ENCODE measurements at places on chromosomes 6 and 20. TPM values are rescaled to one million over a fixed set of nuclear protein-coding genes. Genes with fewer than 3 reads are reported as not detected.
A peak's percentile ranks its signal among the peaks of the same experiment; 100 is the strongest.

GRCh38 chr6:3455569-3456394 is 1.1 kb downstream of the SLC22A23 start:
- no peak overlapping the region for H3K4me3 ChIP-seq
- peaks cover 22% of the 10 kb centered on the region for H3K4me1 ChIP-seq
- no peaks in the 10 kb centered on the region for H3K36me3 ChIP-seq
- no peaks in the 10 kb centered on the region for H3K27me3 ChIP-seq

DNA sequence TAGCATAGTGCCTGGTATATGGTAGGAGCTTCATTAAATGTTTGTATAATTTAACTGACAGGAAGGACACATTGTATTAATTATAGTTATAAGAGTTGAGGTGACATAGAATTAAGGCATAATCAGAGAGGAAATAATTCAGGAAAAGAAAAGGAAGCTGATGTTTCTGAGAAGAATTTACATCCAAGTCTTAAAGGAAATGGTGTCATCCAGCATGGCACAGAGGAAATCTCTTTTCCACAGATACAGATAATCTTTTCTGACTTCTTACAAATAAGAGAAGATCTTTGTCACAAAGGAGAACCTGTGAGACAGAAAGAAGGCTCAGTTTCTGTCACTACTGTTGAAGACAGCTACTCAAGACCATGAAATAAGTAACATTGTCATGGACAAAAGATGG is 222.5 kb downstream of the GJA1 start:
- no peak overlapping the region for H3K4me3 ChIP-seq
- H3K27ac ChIP-seq: no peak overlapping the region
- peaks cover 4% of the 10 kb centered on the region for H3K27me3 ChIP-seq
- no peaks in the 10 kb centered on the region for H3K36me3 ChIP-seq
- peaks cover 2% of the 10 kb centered on the region for H3K4me1 ChIP-seq

DNA sequence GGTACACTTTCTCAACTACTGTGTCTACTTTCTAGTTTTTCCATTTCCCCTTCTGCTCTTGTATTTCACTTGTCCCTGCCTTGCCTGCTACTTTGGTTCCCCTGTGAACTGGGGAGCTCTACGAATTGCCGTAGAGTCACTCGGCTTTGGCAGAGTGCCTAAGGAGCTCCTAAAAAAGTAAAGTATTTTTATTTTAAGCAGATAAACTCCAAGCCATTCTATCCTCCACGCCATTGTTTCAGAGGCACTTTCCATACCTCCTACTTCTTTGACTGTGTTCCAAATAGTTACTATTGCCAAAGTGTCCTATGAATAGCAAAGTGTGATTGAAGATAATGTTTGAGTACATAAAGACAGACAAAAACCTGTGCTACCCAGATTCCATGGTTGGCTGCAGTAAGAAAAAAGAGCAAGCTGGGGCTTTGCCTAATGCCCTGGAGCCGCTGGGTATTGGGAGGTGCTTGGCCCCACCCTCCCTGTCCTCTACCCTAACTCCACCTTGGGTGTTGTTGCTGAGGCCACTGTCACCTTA is 5.1 kb upstream of the MBOAT1 start:
- H3K36me3 ChIP-seq: no peaks in the 10 kb centered on the region
- H3K4me3 ChIP-seq: no peak overlapping the region
- no peak overlapping the region for H3K27ac ChIP-seq
- H3K4me1 ChIP-seq: peaks cover 9% of the 10 kb centered on the region

DNA sequence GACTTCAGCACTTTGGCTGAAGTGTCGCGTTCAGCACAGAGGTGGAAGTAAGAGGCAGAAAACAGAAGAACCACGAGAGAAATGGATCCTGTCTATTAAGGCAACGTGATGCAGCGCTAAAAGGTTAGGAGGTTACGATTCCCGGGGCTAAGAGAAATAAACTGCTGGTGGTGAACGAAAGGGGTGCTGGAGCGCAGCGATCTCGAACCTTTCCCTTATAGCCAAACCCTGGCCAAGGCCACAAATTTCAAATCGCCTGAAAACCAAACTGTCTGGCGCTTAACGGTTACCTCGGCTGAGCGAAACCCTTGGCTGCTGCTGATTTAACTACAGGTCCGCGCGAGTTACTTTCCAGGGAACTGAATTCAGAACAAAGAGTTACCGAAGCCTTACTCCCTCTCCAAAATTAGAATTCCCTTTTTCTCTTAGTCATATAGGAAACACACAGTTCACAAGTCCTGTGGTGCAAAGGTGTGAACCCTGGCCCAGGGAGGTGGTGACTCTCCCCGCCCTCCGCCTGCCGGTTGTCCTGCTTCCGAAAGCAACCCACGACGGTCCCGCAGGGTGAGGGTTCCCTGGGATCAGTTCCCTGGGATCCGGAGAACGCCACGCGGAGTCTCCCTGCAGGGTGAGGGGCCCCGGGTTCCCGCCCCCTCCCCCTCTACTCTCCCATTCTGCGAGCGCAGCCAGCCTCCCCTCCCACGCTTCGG is 1.3 kb upstream of the SLC35D3 start:
- no peak for DNase-seq
- H3K27me3 ChIP-seq: peaks cover 59% of the 10 kb centered on the region
- peak overlapping the region; percentile 73 for H3K4me3 ChIP-seq
- peaks cover 3% of the 10 kb centered on the region for H3K36me3 ChIP-seq
- H3K27ac ChIP-seq: no peak overlapping the region

The GLP1R gene
- 4.0 TPM for total RNA-seq

DNA sequence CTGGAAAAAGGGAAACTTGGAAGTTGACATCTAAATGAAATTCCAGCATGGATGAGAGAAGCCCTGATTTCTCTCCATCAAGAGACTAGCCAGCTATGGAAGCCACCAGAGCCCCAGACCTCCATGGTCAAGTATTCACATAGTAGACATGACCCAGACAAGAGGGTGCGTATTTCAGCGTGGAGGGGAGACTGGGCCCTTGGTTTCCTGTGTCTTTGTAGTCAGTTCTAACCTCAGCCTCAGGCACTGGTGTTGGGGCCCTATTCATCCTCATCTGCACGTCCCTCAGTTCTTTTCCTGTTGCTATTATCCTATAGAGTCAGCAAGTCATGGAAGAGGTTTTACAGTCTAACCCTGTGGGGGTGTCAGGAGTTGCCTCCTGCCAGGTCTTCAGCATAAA is 12.5 kb downstream of the GNL1 start:
- no peak overlapping the region for H3K4me3 ChIP-seq
- H3K27ac ChIP-seq: no peak overlapping the region
- H3K27me3 ChIP-seq: peaks cover 16% of the 10 kb centered on the region
- peaks cover 3% of the 10 kb centered on the region for H3K4me1 ChIP-seq
- peaks cover 10% of the 10 kb centered on the region for H3K36me3 ChIP-seq

GRCh38 chr6:41939176-41939847 is 2.3 kb downstream of the CCND3 start:
- peak overlapping the region; percentile 74 for H3K4me3 ChIP-seq
- DNase-seq: no peak
- peaks cover 10% of the 10 kb centered on the region for H3K4me1 ChIP-seq
- H3K27ac ChIP-seq: no peak overlapping the region
- H3K36me3 ChIP-seq: peaks cover 1% of the 10 kb centered on the region

- peaks cover 40% of the 10 kb centered on the region for H3K36me3 ChIP-seq
- no peaks in the 10 kb centered on the region for H3K27me3 ChIP-seq
- H3K4me1 ChIP-seq: no peaks in the 10 kb centered on the region
- no peak for DNase-seq
Observed at GRCh38 chr20:3121955-3122610, 37.6 kb upstream of the AVP start.

DNA sequence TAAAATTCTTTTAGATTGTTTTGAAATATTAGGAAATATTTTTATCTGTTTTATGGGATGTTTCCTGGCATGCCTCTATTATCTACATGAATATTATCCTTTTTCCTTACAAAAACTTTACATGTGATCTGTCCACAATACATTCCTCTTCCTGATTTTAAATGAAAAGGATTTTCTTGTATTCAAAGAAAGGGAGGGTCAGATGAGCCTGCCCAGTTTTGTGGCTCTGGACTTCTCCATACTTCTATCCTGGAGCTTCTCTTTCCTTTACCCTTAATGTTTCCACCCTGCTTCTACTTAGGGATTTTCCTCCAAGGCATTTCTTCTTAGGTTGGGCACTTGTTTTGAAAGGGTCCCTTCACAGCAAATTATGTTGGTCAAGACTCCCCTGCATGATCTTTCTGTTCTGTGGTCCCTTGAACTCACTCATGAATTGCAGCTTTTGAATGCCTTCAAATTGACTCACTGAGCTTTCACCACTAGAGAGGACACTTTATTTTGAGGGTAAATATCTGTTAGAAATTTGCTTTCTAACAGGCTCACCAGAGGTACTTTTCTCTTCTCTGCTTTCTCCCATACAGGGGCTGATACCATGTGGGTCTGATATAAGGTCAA is 104.9 kb downstream of the CENPW start:
- H3K36me3 ChIP-seq: no peaks in the 10 kb centered on the region
- H3K4me1 ChIP-seq: peaks cover 1% of the 10 kb centered on the region
- no peak overlapping the region for H3K27ac ChIP-seq

DNA sequence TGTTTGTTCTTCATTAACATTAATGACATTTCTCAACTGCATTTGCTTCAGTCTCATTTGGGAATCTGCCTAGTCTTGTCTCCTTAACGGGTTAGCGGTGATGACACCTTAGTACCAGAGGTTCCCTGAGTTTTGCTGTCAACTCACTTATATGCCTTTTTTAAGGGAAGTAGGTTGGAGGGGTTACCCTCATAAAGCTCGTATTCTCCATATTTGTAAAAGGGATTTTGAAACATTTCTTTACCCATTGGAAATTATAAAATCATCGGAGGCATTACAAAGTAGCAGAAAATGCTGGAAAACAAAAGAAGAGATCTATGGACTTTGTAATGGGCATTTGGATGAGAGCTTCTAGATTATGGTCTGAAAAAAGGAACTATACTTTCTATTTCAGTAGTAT is 88.7 kb upstream of the PRDM1 start:
- H3K36me3 ChIP-seq: no peaks in the 10 kb centered on the region
- H3K27me3 ChIP-seq: peaks cover 48% of the 10 kb centered on the region
- H3K4me1 ChIP-seq: peaks cover 25% of the 10 kb centered on the region
- no peak overlapping the region for H3K4me3 ChIP-seq
- no peak overlapping the region for H3K27ac ChIP-seq

DNA sequence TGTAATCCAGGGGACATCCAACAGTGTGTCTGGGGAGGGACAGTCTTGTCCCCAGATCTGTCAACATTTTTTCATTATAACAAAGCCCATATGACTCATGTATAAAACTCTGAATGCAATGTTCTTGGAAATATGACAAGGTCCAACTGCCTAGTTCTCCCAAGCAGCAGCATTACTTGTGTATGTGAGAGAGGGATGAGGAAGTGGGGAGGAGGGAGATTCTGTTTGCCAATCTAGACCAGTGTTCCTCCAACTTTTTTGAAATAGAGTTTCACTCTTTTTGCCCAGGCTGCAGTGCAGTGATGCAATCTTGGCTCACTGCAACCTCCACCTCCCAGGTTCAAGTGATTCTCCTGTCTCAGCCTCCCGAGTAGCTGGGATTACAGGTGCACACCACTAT is 394.8 kb downstream of the DHX35 start:
- no peak overlapping the region for H3K4me3 ChIP-seq
- H3K27ac ChIP-seq: no peak overlapping the region
- DNase-seq: no peak

All from progenitor cell of endocrine pancreas (in vitro differentiated cells).